T-helper 9 cell (primary cell): ENCODE measurements at places on chromosomes 6 and 20.

DNA sequence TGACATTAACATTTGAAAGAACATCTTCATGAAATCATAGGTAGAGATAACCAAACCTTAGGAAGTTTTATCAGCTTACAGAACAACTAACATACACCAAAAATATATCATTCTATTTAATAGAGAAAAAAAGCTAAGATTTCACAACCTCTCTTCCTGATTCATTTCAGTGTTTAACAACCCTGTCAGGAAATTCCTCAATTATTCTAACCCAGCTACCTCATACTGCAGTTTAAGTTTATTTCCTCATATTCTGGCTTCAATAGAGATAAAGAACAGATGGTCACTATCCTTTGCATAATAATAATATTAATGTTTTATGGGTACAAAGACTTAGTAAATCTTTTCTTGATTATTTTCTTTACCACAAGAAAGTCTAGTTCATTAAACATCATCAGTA is 112.9 kb upstream of the HSF2 start:
- no peak for DNase-seq

DNA sequence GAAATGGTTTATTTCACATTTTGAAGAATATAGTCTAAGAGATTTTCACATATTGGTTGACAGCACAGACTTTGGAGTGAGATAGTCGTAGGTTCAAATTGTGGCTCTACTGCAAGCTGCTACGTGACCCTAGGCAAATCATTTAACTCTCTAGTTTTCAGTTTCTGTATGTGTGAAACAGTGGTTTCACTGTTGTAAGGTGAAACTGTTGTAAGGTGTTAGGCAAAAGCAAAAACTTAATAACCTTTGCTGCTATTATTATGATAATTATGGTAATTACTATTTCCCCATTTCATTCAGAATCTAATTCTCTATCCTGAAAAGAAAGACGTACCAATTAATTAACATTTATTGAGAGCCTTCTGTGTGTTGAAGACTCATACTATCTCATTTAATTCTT is 144.2 kb downstream of the REV3L start:
- DNase-seq: no peak

DNA sequence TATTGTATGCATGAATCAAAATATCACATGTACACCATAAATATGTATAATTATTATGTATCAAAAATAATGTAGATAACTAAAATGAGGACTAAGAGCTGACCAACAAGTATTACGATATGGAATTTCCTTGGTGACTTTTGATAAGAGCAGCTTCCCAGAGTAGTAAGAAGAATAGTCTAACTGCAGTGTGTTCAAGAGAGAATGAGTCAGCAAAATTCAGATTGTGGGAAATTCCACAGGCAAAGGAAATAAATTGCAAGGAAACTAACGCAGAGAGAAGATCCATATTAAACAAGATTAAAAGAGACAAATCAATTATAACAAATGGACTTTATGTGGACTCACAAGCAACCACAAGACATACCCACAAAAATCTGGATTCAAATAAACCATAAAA is 26.4 kb downstream of the FRK start:
- no peak for DNase-seq

- no peak for DNase-seq
Observed at GRCh38 chr20:61397790-61398189, 145.7 kb downstream of the CDH4 start.

GRCh38 chr6:43054206-43054943 is 724 bp upstream of the CUL7 start:
- no peak for DNase-seq

- DNase-seq: no peak
Observed at GRCh38 chr6:111894951-111895350, 21.7 kb upstream of the FYN start.

DNA sequence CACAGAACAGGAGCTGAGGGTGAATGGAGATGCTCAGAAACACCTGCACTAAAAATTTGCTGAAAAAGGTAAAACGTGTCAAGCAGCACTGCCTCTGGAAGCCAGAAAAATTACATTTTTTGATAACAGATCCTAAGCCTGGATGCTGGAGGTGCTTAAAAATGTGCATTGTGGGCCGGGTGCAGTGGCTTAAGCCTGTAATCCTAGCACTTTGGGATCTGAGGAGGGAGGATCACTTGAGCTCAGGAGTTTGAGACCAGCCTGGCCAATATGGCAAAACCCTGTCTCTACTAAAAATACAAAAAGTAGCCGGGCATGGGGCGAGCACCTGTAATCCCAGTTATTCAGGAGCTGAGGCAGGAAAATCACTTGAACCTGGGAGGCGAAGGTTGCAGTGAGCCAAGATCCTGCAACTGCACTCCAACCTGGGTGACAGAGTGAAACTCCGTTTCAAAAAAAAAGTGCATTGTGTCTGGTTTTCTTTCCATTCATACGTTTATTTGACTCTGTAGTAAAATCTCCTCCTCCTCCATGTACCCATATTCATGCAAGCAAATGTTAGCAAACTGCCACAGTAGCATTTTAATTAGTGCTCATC is 587 bp upstream of the BTN3A1 start:
- DNase-seq: no peak
